ENCODE measurements at places on chromosomes 2 and 18.

DNA sequence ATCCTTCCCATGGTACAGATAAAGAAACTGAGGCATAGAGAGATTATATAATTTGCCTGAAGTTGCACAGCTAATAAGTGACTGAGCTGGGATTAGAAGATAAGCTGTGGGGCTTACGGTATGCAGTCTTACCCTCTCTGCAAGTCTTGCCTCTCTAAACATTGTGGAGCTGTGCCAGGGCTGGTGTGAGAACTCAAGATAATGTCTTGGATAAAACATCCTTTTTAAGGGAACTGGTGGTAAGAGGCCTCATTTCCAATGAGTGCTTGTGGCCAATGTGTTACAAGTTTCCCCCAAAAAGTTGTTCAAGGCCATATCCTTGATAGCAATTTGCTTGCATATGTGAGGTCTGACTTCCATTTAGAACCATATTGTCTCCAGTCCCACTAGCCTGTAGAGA, 84.3 kb upstream of the ETAA1 start:
- DNase-seq: no peak

- no peak for DNase-seq
Observed at GRCh38 chr2:189454009-189454408, 12.7 kb downstream of the WDR75 start.

DNA sequence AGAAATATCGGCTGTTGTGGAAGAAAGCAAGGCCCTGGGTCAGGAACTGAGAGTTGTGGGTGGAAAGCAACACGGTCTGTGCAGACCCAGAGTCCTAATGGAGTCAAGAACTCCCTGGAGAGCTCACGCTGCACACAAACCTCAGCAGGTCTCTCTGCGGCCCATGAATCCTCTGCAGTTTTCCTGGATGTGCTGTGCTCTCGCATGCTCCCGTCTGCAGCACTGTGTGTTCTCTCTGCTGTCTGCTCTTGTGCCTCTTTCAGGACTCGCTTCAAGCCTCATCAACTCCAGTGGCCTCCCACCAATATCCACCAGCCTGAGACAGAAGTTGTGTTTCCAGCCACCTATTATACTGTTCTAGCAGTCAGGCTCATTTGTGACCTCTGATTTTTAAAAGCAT, 24.3 kb downstream of the RNU4ATAC start:
- DNase-seq: no peak

GRCh38 chr18:79117788-79118187, 48.6 kb downstream of the ATP9B start:
- no peak for DNase-seq

GRCh38 chr18:44521668-44522022, 159.0 kb upstream of the SETBP1 start:
- no peak for DNase-seq

GRCh38 chr2:24456599-24457556, 34.2 kb upstream of the NCOA1 start:
- DNase-seq: no peak

DNA sequence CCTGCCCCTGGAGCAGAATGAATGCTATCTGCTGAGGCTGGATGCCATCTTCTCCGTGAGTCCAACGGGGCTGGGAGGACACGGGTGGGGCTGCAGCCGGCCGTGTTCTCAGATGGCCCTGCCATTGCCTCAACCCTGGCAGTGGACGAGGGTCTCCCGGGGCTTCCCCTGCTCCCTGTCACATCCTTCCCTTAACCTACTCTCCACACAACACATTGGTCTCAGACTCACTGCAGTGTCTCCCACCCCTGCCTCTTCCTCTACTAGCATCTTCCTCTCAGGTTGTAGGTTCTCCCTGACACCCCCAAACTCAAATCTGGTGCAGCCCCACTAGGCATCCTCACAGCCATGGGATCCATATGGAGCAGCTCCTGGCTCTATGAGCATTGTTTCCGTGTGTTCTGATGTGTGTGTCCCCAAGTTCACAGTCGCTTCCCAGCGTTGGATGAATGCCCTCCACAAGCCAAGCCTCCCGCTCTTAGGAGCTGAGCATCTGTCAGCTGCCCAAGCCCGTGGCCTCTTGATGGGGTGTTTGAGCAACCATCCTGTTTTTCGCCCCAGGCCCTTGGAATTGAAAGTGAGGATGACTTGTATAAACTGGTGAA, 27.8 kb downstream of the OTOF start:
- no peak for DNase-seq

DNA sequence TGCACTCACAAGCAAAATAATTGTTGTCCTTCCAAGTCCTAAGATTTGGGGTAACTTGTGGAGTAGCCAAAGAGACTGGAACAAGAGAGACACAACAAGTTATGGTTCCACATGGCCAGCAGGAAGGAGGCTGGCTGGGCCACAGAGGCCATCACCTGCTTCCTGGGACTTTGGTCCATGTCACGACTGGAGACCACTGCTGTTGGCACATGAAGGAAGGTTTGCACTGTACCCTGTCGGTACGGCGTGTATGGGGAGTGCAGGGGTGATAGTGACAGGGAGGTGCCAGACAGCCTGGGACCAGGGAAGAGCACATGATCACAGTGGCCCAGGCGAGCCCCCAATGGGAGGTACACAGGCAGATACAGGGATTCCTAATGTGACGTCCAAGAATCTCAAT, 15.5 kb downstream of the SLC66A2 start:
- DNase-seq: no peak

- no peak for DNase-seq
Observed at GRCh38 chr2:55371376-55371775, 48.3 kb downstream of the CCDC88A start.

GRCh38 chr18:26875040-26875654, 9.6 kb upstream of the AQP4 start:
- peak; percentile 91 for DNase-seq

Measured in small intestine (tissue), 16 donors.